ENCODE measurements at places on chromosomes 11 and 22.
A peak's percentile ranks its signal among the peaks of the same experiment; 100 is the strongest.

- H3K36me3 ChIP-seq, result no peaks in the 10 kb centered on the region
- no peaks in the 10 kb centered on the region for H3K27me3 ChIP-seq
- no peaks in the 10 kb centered on the region for H3K4me1 ChIP-seq
Measured at GRCh38 chr11:34487430-34487829, 26.2 kb downstream of the ELF5 start.

DNA sequence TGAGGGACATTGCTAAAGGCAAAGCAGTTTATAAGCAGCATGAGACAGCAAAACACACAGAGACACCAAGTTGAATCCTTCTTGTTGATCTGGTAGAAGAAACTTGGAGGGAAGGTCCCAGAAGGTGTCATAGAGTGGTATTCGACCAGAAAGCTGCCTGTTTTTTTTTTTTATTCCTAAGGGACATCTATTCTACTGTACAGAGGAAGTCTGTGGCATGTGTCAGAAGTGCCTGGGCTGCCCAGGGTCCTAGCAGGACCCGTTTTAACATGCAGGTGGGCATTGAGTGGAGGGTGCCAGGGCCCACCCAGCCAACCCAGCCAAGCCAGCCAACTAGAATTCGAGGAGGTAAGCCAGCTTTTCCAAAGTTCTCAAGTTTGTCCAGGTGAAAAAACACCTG lies 68.0 kb upstream of the ATXN10 start:
- peaks cover 9% of the 10 kb centered on the region for H3K36me3 ChIP-seq
- no peaks in the 10 kb centered on the region for H3K4me1 ChIP-seq
- H3K4me3 ChIP-seq, result no peak overlapping the region
- H3K27ac ChIP-seq, result no peak overlapping the region

DNA sequence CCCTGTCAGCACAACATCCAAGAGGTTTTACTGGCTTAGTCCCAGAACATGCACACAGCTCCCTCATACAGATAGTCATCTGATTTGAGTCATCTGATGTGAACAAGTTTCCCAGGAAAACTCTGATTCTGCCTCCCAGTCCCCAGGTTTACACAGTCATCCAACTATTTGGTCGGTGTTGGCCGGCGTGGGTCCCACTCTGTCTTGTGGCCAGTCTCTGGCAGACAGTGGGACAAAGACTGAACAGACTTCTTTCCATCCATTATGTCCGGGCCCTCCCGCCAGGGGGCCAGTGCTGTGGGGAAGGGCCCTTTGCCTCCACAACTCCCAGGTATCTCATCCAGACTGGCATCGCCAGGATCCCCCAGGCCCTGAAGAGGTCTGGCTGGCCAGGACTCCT lies 60.0 kb downstream of the BTG4 start:
- H3K4me3 ChIP-seq, result no peak overlapping the region
- no peaks in the 10 kb centered on the region for H3K4me1 ChIP-seq
- H3K36me3 ChIP-seq, result no peaks in the 10 kb centered on the region
- H3K27ac ChIP-seq, result no peak overlapping the region

GRCh38 chr22:33873186-33873585 lies 47.1 kb downstream of the LARGE1 start:
- H3K27ac ChIP-seq, result peak overlapping the region; percentile 77
- peaks cover 66% of the 10 kb centered on the region for H3K4me1 ChIP-seq

GRCh38 chr11:79546351-79546750 lies 105.5 kb upstream of the TENM4 start:
- H3K4me3 ChIP-seq, result no peak overlapping the region
- H3K27me3 ChIP-seq, result no peaks in the 10 kb centered on the region
- H3K4me1 ChIP-seq, result no peaks in the 10 kb centered on the region
- no peaks in the 10 kb centered on the region for H3K36me3 ChIP-seq

DNA sequence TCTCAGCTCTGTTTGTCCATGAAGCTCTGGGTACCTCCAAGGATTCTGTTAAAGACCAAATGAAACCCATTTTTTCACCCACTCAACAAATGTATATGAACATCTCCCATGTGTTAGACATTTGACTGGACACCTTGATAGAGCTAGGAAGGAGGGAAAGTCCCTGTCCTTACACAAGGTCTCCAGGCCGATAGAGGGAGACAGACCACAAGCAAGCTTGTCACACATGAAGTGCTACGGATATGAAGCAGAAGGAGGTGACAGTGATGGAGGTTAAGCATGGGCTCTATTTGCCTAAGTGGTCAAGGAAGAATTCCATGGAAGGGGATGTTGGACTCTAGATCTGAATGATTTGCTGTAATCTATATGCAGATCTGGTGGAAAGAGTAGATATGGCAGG lies 138.5 kb downstream of the MYO18B start:
- peaks cover 31% of the 10 kb centered on the region for H3K27me3 ChIP-seq
- DNase-seq, result no peak
- no peaks in the 10 kb centered on the region for H3K36me3 ChIP-seq
- H3K27ac ChIP-seq, result no peak overlapping the region
- no peaks in the 10 kb centered on the region for H3K4me1 ChIP-seq
- H3K4me3 ChIP-seq, result no peak overlapping the region

DNA sequence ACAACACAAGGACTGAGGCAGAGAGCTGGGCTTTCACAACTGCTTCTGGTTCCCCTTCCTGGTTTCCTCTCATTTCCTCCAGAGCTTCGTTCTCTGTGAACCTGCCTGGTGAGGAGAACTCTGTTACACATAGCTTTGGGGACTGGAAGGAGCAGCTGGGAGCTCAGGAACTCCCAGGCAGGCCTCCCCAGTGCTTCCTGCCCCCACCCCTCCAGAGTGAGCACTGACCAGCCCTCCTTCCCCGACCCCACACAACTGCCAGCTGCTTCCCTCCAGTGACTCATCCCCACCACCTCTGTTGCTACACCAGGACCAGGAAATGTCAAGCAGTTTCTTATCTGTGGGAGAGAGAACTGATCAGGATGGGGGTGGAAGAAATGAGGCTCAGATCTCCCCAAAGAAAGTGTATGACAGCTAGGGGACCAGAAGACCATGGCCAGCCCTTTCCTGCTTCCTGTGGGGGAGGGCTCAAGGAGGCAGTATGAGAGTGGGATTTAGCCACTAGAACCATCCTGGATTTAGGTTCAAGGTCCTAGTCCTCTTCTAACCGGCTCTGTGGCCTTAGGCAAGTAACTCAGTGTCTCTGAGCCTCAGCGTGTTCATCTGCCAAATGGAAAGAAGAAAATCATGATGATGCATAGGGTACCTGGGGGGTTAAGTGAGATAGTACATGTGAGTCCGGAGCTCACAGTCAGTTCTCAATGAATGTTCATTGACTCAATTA lies 4.5 kb upstream of the TP53I11 start:
- peak; percentile 55 for DNase-seq
- H3K4me3 ChIP-seq, result no peak overlapping the region
- no peaks in the 10 kb centered on the region for H3K27me3 ChIP-seq
- H3K27ac ChIP-seq, result peak overlapping the region; percentile 66
- H3K4me1 ChIP-seq, result peaks cover 38% of the 10 kb centered on the region

DNA sequence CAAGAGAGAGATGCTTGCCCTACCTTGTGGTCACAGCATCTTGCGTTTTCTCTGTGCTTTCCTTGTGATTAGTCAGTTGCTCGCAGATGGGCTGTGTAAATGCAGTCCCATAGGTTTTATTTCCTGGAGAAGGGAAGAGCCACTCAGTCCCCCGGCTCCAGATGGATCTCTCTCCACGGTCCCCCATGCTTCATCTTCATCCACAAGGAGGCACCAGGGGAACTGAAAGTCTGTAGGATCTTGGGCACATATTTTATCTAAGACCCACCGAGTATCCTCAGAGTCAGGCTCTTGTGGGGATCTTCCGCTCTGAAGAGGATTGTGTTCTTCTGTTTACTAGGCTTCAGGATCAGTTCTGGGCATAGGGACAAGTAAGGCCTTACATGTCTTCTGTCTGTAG lies 66.8 kb upstream of the E2F8 start:
- H3K4me1 ChIP-seq, result no peaks in the 10 kb centered on the region
- no peaks in the 10 kb centered on the region for H3K27me3 ChIP-seq
- DNase-seq, result no peak

DNA sequence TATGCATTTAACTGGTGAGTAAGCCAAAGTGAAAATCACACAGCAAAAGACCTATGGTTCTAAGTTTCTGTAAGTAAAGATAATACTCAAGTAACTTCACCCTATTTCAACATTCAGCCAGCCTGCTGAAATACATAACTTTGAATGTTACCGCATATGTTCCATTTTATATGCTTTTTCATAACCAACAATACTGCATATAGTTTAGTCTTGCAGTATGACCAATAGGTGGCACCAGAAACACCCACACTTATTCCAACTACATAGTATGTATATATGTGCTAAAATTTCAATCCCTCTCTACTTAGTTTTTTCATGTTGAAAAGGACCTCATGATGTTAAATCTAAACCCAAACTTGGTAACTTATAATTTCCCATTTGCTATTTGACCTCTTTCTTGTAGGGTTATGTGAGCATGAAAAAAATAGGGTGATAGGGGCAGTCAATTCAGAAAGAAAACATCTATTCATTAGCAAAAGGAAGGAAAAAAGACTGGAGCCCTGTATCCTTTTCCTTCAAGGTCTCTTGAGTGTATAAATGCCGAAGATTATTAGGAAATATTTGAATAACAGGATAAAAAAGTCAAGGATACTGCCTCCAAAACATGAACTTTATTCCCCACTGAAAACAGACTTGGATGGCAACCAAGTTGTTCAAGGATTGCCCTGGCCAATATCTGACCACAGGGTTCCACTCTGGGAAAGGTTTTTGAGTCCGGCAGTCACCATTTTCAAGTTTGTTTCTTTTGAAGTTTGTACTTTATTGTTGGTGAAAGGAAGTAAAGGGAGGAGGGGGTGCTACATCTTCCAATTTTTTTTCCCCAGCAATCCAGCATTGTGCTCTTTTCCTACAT lies 23.8 kb upstream of the FZD4 start:
- no peak overlapping the region for H3K27ac ChIP-seq
- no peak for DNase-seq
- H3K4me3 ChIP-seq, result no peak overlapping the region
- peaks cover 4% of the 10 kb centered on the region for H3K4me1 ChIP-seq
- no peaks in the 10 kb centered on the region for H3K36me3 ChIP-seq

DNA sequence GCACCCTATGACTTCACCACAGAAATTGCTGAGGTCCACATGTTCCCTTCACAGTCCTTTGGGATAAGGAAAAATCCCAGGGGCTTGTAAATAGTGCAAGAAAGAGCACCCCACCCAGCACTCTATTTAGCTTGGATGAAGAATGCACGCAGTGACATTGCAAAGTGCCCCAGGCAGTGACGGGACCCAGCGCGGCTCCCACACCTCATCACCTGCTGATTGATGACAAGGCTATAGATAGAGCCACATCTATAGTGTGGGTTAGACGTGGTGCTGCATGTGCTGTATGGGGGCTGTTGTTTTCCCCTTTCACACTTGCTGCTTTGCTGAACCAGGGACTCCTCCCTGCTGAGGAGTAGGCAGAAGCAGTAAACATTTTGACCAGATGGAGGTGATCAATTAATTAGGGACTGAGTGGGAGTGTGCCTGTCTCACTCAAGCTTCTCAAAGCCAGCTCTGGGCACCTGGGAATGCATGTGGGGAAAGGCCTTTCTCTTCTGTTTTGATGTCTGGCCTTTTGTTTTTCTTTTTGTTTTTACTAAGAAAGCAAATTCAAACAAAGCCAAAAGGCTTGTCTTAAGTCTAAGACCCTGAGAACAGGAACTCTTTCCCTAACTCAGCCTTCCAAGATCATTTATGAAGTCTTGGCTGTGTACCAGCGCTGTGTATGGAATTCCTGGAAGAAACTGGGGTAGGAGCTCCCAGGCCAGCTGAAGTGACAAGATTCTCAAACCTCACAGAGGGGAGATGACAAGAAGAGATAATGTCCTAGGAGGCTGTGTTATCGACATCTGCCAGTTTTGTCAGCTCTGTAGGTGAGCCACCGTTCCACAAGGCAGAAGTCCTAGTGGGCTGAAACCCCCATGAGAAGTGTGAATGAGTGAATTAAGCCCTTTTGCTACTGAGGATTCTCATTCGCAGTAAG lies 219.7 kb downstream of the BARX2 start:
- no peak overlapping the region for H3K27ac ChIP-seq
- H3K4me3 ChIP-seq, result no peak overlapping the region
- no peaks in the 10 kb centered on the region for H3K4me1 ChIP-seq
- DNase-seq, result no peak
- H3K27me3 ChIP-seq, result no peaks in the 10 kb centered on the region

GRCh38 chr11:101759771-101760450 lies 154.9 kb upstream of the CEP126 start:
- no peak overlapping the region for H3K4me3 ChIP-seq
- no peaks in the 10 kb centered on the region for H3K4me1 ChIP-seq
- H3K27me3 ChIP-seq, result no peaks in the 10 kb centered on the region
- no peaks in the 10 kb centered on the region for H3K36me3 ChIP-seq
- H3K27ac ChIP-seq, result no peak overlapping the region

GRCh38 chr11:80519596-80520506 lies 1079.0 kb upstream of the TENM4 start:
- H3K4me3 ChIP-seq, result no peak overlapping the region
- H3K36me3 ChIP-seq, result no peaks in the 10 kb centered on the region
- no peak overlapping the region for H3K27ac ChIP-seq
- DNase-seq, result no peak

All from stomach (tissue), 19 donors.